Cerebellar nuclear complex (tissue), 1 donor: ENCODE measurements at places on chromosomes 7 and 10.
A peak's percentile ranks its signal among the peaks of the same experiment; 100 is the strongest.

- no peak for DNase-seq
Observed at GRCh38 chr7:118583641-118584040, 359.1 kb downstream of the ANKRD7 start.

- no peak for DNase-seq
Observed at GRCh38 chr10:129992356-129992755, 28.3 kb upstream of the EBF3 start.

DNA sequence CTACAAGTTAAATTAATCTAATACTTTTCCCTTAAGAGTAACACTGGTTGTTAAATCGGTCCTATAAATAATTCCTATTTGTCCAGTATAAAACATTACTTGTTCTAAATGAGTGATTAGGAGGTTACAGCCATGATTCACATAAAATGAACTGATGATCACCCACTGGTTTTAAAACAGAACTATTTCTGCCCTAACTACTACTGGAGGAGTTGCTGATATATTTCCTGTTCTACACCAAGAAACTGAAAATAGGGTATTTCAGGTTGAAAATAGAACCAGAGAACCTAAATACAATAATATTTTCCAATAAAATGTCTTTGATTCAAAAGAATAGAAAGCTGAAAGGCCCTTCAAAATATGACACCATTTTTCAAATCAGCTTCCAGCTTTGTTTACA lies 30.9 kb downstream of the DNAJC1 start:
- no peak for DNase-seq

DNA sequence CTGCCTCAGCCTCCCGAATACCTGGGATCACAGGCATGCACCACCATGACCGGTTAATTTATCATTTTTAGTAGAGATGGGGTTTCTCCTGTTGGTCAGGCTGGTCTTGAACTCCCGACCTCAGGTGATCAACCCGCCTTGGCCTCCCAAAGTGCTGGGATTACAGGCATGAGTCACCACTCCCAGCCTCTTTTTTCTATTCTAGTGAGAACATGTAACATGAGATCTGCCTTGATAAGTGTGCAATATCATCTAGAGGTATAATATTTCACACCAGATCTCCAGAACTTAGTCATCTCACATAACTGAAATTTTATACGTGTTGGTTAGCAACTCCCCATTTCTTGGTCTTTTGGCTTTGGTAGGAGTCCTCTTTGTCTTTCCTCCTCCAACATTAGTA lies 656.9 kb downstream of the CNTNAP2 start:
- no peak for DNase-seq

- no peak for DNase-seq
Observed at GRCh38 chr7:5477723-5478531, 54.3 kb upstream of the TNRC18 start.

- no peak for DNase-seq
Observed at GRCh38 chr7:112573302-112574039, 92.7 kb downstream of the LSMEM1 start.

DNA sequence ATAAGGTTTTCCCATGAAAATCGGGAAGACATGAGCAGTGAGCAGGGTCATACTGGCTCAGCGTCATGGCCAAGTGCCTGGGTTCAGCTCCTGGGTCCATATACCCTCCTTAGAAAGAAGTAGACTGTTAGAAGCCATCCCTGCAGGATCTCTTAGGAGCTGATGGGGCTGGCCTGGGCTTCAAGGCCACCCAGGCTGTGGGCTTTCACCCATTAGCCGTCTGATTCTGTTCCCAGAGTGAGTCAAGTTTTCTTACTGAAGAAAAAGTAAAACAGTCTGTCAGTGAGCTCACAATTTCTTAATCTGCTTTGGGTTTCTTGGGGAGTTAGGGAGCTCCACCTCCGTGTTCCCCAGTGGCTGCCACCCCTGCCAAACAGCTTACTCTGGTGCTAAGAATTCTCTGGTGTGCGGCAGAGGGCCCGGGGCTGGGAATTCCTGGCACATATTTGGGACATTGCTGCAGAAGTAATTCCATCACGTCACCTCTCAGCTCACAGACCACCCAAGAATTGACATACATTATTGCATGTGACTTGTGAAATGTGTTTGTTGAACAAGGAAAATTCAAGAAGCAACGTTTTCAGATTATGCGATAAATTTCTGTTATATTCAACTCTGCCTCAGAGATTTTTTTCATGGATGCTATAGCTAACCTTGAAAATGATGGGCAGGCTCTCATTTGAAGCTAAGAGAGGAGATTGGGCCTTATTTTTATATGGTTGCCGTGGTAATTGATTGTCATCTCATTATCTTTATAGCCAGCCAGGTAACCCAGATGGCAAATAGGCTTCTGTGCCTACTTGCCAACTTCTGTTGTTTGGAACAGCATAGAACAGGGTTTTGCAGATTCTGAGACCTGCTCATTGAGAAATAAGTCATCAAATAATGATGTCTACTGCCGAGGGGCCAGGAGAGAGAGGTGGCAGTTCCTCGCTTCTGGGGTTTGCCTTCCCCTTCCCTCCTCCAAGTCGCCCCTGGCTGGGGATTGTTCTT lies 166.4 kb downstream of the CHN2 start:
- peak; percentile 53 for DNase-seq

- DNase-seq, result no peak
Observed at GRCh38 chr10:59285848-59286247, 76.5 kb downstream of the FAM13C start.

DNA sequence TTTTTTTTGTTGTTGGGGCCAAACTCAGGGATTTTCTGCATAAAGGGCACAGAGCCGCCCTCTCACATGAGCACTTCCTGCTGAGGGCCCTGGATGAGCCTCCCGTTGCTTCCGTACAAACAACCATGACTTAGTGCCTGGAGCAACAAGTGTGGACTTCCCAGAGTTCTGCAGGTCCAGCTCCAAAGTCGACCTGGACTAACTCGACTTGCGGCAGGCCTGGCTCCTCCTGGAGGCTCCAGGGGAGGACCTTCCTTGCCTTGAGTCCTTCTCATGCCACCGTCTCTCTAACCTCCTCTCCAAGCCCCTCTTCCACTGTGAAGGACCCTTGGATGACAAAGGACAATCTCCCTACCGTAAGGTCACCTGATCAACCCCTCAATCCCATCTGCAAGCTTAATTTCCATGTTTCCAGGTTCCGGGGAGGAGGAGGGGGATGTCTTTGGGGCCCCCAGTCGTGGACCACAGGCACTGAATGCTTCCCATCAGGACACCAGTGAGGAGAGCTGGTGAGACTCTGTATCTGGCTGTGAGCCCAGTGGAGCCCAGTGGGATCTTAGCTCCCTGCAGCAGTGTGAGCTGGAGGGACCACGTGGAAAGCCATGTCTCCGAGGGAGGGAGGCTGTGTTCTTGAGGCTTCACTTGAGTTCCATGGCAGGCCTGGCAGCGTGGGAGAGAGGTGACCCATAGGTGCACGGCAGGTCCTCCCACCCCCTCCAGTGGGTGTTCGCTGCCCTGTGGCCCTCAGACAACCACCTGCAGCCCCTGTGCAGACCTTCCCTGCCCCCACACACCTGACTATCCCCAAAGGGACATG lies 199.5 kb upstream of the PPP2R2D start:
- DNase-seq, result no peak

- no peak for DNase-seq
Observed at GRCh38 chr10:1874533-1874932, 137.2 kb upstream of the ADARB2 start.

- DNase-seq, result no peak
Observed at GRCh38 chr10:86105640-86106039, 261.0 kb downstream of the GRID1 start.

- no peak for DNase-seq
Observed at GRCh38 chr7:6505685-6506559, 45.3 kb downstream of the GRID2IP start.

DNA sequence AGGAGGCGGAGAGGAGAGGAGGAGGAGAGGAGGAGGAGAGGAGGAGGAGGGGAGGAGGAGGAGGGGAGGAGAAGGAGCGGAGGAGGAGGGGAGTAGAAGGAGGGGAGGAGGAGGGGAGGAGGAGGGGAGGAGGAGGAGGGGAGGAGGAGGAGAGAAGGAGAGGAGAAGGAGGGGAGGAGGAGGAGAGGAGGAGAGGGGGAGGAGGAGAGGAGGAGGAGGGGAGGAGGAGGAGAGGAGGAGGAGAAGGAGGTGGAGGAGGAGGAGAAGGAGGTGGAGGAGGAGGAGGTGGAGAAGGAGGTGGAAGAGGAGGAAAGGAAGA lies 15.5 kb upstream of the CRCP start:
- no peak for DNase-seq

DNA sequence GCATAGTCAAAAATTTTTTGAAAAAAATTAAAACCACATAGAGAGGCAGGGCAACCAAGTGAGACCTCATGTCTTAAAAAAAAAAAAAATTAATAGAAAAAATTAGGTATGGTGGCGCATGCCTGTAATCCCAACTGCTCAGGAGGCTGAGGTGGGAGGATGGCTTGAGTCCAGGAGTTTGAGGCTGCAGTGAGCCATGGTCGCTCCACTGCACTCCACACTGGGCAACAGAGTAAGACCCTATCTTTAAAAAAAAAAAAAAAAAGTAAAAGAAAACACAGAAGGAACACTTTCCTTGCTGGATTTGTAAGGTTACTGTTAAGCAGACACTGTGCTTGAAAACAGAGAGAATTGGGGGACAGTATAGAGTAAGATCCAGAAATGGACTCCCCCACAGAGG lies 58.1 kb downstream of the ALOX5 start:
- no peak for DNase-seq

- no peak for DNase-seq
Observed at GRCh38 chr7:121280656-121281055, 48.1 kb upstream of the WNT16 start.

DNA sequence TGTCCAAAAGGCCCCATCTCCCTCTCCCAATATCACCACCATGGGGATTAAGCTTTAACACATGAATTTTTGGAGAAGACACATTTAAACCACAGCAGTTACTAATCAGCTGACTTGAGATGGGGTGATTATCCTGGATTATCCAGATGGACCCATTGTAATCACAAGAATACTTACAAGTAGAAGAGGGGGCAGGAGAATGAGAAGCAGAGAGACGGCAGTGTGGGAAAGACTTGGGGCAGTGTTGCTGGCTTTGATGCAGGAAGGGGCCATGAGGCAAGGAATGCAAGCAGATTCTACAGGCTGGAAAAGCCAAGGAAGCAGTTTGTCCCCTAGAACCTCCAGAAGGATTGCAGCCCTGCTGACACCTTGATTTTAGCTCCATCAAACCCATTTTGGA lies 30.7 kb upstream of the INMT start:
- no peak for DNase-seq

DNA sequence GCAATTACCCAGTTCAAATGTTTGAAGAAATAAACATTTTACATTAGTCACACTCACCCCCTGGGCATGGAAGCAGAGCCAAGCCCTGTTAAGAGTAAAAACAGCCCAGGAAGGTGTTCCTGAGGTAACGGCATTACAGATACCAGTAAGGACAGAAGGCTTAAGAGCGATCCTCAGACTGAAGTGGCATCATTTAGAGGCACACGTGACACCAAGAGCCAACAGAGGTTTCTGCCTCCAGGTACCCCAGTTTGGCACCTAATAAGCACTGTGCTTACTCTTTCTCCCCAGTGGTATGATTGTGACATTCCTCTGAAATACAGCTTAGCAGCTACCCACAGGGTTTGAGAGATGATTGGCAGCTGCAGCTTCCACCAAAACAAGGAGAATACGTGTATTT lies 17.2 kb downstream of the MMS19 start:
- DNase-seq, result no peak

DNA sequence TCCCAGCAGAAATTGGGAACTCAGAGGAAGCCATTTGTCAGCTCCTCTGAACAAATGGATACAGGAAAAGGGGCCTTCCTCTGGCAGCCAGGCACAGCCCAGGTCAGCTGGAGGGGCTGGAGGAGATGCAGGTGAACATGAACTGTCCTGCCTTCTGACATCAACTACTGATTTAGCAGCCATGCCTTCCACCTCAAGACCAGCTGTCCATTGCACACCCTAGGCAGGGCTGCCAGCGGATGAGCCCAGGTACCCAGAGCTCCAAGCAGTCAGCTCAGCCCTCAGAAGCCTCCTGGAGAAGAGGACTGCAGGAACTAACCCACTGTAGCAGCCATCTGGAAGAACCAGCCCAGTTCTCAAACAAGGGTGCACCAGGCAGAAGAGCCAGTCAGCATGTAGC lies 44.1 kb upstream of the GDF10 start:
- DNase-seq, result no peak

DNA sequence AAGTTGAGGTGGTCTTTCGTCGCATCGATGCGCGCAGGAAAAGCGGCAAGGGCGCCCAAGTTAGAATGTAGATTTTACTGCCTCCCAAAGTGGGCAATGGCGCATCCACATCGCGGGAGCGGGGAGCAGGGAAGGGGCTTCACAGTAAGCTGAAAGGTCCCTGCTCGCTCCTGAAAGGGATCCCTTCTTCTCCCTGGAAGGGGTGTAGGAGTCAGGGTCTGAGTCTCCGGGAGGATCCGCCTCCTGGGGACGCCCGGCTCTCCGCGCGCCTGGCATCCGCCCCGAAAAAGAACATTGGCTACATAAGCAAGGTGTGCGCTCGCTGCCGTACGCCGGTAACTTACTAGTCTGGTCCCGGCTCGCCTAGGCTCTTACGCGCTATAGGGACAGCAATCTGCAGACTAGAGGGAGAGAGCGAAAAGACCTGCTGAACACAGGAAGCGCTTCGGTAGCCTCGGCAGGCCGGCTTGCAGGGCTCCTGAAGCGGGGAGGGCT lies 804 bp downstream of the UNC5B start:
- peak; percentile 28 for DNase-seq

DNA sequence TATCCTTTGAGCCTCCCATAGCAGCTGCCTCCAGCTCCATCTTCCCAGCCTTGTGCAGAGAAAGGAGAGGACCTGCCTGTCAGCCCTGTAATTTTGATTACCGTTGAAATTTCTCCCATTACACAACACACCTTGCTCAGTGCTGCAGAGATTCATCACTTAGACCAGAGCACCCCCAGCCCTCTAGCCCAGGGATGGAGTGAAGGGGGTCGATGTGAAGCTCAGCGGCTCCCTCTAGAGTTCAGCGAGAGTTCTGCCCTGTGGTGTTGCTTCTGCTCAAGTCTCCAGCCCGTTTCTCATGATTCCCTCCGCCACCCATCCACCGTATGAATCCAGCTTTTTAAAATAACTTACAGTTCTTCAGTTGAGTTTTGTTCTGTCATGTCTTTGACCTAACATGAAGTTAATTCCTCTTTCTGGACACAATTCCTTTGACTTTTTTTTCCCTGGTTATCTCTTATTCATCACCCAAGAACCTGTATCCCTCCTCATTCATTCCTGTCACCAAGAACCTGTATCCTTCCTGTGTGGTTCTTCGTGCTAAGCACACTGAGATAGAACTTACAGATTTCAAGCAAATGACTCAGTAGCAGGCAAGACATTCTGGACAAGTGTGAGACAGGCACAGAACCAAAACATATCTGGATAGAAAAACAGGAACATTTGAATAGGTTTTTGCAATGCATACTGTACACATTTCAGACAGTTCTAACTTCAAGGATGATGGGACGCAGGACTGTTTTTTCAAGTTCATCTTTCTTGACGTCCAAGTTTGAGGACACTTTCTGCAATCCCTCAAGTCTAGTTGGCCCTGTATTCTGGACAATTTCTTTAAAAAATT lies 35.0 kb upstream of the ZNF32 start:
- no peak for DNase-seq

GRCh38 chr7:69892790-69893189 lies 294.5 kb downstream of the AUTS2 start:
- DNase-seq, result no peak

- no peak for DNase-seq
Observed at GRCh38 chr10:123249894-123250293, 95.7 kb downstream of the BUB3 start.
